ENCODE measurements at places on chromosomes 16 and 17.

DNA sequence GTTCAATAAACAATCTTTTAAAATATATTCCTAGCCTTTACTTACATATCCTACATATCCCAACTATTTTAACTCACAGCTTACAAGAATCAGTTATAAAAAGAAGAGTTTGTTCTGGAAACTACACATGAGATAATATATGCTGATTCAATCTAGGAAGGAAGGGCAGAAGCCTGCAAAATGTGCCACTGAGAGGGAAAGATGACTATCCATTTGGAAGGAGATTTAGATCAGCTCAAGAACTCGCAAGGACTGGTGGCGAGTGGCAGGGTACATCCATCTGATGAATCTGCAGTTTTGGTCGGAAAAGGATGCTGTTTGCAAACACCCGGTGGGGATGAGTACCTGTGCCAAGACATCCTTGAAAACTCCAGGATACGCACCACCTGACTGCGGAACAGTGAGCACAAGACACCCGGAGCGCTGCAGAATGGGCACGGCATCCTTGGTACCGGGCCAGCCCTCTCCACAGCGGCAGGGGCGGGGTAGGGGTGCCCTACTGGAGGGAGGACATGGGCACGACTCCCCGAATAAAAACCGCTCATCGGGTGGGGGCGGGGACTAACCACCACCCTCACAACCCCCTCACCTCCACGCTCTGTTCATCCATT is 723 bp downstream of the TRIM37 start:
- DNase-seq = peak; percentile 73

GRCh38 chr17:35740216-35740615 is 8.8 kb downstream of the RASL10B start:
- no peak for DNase-seq

DNA sequence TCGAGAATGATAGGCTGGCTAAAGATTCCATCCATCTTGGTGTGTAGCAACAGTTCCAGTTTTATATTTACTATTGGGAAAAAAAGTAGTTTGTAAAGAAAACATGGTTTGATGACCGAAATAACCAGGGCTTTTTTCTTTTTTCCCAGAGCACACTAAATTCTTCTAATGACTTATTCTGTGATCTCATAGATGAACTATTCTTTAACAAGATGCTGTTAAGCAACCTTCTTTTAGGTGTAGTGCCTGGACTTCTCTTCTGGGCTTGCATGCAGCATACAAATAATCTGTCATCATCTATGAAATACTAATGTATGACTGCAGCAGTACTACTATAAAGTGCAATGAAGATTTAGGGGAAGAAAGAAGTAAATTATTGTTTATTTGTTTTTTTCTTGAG is 11.0 kb upstream of the CAPNS2 start:
- no peak for DNase-seq

DNA sequence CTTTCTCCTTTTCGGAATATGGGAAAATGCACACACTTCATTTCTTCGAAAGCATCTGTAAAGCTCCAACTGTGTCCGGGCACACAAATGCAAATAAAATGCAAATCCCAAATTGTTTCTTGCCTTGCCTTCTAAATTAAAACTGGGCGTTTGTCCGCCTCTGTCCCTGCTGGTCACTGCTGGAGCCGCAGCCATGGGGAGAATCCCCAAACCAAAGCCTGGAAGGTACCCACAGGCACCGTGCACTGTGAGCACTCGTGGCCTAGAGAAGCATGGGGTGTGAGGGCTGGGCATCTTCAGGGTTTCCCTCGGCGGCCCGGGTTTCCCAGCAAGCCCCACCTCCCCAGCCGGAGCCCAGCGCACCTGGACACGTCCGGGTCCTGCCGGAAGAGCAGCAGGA is 2.9 kb downstream of the SLC47A2 start:
- DNase-seq = no peak
